ENCODE measurements at places on chromosomes 6 and 20. TPM values are rescaled to one million over a fixed set of nuclear protein-coding genes. Genes with fewer than 3 reads are reported as not detected.

PTCRA gene
- total RNA-seq: not detected

LGSN gene
- total RNA-seq: not detected

MUC22 gene
- not detected for total RNA-seq

SSTR4 gene
- not detected for total RNA-seq

SMOC2 gene
- not detected for total RNA-seq

RAET1L gene
- total RNA-seq: 2.8 TPM

MCCD1 gene
- not detected for total RNA-seq

NKX2-2 gene
- not detected for total RNA-seq

TRIM10 gene
- total RNA-seq: not detected

GPX5 gene
- total RNA-seq: not detected

NMBR gene
- total RNA-seq: 0.35 TPM

GABRR1 gene
- total RNA-seq: not detected

HDDC2 gene
- total RNA-seq: 50.1 TPM

Measured in PC-9 (cell line).